ENCODE measurements at places on chromosomes 12 and 14. TPM values are rescaled to one million over a fixed set of nuclear protein-coding genes. Genes with fewer than 3 reads are reported as not detected.

Gene PTHLH
- total RNA-seq, result 1.8 TPM

Gene CCDC184
- 4.8 TPM for total RNA-seq

DNA sequence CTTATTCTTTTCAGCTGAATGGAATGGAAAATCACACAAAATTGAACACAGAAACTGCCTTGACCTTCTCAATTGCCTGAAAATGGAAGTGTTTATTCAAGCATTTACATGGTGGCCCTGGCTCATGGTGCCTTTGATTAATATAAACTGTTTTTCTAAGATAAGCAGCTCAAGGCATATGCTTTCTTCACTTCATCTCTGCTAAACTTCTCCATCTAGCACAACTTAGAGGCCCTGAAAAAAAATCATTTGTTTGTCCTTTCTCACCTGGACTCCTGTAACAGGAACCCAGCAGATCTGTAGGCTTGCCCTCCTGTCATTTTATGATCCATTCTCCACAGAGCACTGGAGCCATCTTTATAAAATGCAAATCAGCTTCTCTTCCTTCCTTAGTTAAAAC, 117.5 kb upstream of the KRR1 start:
- no peak overlapping the region for H3K4me3 ChIP-seq
- no peak for DNase-seq
- no peaks in the 10 kb centered on the region for H3K27me3 ChIP-seq
- no peaks in the 10 kb centered on the region for H3K36me3 ChIP-seq
- no peak overlapping the region for H3K27ac ChIP-seq

DNA sequence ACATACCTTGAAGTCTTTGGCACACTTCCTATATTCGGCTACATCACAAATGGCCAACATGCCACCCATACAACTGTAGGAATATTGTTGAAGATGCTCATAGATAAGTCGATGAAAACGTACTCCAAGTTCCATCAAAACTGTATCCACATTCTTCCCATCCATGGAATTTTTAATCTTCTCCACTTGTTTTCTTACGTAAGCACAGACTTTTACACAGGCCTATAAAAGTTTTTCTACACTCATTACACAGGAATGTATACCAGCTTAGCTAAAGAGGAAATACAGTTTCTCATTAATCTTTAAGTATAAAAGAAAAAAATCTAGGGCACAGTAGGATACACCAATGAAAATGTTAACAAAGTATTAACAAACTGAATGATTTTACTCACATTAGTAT, 59.1 kb downstream of the EXOC5 start:
- H3K4me1 ChIP-seq, result no peaks in the 10 kb centered on the region
- no peak overlapping the region for H3K4me3 ChIP-seq
- no peak overlapping the region for H3K27ac ChIP-seq
- H3K27me3 ChIP-seq, result no peaks in the 10 kb centered on the region

DNA sequence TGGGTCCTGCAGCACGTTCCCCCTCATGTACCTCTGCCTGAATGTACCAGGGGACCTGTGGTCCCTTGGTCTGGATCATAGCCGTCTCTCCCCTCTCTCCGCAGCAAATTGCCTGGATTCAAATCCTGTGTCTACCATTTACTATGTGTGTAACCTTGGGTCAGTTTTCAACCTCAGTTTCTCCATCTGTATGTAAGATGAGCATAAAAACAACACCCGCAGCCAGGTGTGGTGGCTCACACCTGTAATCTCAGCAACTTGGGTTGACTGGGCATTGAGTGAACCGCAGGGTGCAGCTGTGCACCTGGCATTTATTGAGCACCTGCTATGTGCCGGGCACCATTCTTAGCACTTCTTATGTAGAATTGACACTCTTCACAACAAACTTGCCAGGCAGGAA, 14.1 kb downstream of the CYP46A1 start:
- H3K4me3 ChIP-seq, result no peak overlapping the region
- H3K4me1 ChIP-seq, result no peaks in the 10 kb centered on the region
- no peak for DNase-seq
- no peaks in the 10 kb centered on the region for H3K27me3 ChIP-seq

Data from hepatocyte (in vitro differentiated cells).